ENCODE measurements at places on chromosomes 3 and 15.

DNA sequence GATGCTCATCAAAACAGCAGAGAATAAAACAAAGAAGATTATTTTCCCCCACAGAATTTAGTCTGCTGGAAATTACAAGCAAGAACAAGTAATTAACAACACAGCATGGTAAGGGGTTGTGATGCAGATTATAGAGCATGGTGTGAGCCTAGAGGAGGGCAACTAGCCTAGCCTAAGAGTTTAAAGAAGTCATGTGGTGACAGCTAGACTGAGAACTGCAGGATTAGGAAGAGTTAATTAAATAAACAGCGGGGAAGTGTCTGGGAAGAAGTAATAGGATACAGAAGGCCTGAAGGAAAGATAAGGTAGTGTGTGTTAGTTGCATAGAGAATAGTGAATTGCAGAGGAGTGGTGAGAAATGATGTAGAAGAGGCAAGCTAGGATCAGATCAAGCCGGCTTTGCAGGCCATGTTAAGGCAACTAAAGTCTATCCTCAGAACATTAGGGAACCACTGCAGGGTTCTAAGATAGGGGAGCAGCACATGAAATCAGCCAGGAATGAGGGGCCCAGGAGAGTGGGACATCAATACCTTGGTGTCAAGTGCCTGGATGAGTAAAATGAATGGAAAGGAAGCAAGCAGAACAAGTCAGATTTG is 11.9 kb upstream of the PKM start:
- DNase-seq, result no peak

GRCh38 chr15:29612701-29613100 is 209.6 kb downstream of the TJP1 start:
- DNase-seq, result no peak

- no peak for DNase-seq
Observed at GRCh38 chr3:61893840-61894566, 332.6 kb downstream of the PTPRG start.

DNA sequence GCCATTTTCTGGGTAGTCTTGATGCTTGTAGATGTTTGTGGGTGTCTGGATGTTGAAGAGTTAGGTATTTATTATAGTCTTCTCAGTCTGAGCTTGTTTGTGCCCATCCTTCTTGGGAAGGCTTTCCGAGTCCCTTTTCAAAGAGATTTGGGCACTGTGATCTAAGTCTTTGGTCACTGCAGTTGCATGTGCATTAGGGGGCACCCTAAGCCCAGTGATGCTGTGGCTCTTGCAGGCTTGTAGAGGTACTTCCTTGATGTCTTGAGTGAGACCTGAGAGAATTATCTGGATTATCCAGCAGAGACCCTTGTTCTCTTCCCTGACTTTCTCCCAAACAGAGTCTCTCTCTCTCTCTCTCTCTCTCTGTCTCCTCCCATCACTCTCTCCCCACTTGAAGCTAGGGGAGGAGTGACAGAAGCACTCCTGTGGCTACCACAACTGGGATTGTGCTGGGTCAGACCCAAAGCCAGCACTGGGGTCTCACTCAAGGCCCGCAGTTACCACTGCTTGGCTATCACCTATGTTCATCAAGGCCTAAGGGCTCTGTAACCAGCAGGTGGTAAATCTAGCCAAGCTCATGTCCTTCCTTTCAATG is 68.5 kb downstream of the TMCO5A start:
- DNase-seq, result no peak

GRCh38 chr3:31268868-31269267 is 263.9 kb upstream of the STT3B start:
- no peak for DNase-seq

DNA sequence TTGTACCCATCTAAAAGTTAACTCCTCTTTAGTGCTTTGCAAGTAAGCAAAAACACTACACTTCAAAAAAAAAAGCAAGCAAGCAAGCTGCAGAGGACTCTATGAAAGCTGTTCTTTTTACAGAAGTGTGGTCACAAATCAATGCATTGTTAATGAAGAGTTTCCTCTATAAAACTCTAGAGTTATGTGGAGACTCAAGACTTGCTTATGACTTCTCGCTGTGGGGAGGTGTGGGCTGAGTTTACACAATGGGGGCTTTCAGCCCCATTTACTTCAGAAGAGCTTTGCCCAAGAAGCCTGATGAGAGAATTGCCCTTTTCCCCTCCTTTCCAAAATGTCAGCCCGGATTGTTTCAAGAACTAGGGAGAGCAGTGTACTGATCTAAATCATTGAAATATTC is 144.4 kb downstream of the IGSF11 start:
- DNase-seq, result no peak

DNA sequence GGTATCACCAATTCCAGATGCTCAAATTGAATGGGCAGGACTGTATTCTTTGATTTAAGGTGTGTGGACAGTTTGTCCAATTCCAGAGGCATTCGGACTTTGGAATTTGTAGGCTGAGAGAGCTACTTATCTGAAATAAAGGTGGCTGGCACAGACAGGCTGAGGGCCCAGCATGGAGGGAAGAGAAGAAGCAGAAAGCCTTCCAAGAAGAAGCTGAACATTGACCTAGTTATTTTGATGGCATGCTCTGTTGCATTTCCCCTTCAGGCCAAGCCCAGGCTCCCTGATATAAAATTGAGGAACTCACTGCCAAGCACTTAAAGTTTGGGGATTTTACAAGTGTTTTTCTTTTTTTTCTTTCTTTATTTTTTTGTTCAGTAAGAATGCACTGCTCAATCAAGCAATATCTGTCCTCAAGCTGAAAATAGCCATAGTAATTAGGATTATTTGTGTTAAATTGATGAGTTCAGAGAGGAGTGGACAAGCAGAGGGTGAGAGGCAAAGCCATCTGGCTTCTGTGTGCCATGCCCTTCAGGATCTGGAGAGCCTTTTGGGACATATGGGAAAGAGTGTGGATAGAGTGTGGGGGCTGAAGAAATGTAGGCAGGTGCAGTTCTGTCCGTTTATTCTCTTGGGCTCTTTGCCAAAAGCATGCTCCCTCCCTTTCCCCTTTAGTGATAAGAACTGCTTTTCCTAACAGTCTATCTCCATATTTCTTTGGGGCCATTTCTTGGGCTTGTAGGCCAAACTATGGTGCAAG is 148.9 kb downstream of the OXSM start:
- DNase-seq, result no peak

- DNase-seq, result no peak
Observed at GRCh38 chr3:125615256-125615655, 20.0 kb upstream of the OSBPL11 start.

- DNase-seq, result no peak
Observed at GRCh38 chr15:61537337-61537736, 308.2 kb upstream of the RORA start.

DNA sequence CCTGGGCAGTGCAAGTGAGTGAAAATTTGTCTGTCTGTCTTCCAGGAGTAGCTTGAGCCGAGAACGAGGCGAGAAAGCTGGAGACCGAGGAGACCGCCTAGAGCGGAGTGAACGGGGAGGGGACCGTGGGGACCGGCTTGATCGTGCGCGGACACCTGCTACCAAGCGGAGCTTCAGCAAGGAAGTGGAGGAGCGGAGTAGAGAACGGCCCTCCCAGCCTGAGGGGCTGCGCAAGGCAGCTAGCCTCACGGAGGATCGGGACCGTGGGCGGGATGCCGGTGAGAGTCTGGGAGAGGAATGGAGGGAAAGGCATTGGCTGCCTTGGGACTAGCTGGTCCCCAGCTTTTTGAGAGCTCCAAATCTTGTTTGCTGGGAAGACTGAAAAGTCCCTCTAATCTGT is 10.2 kb upstream of the FAM131A start:
- no peak for DNase-seq

DNA sequence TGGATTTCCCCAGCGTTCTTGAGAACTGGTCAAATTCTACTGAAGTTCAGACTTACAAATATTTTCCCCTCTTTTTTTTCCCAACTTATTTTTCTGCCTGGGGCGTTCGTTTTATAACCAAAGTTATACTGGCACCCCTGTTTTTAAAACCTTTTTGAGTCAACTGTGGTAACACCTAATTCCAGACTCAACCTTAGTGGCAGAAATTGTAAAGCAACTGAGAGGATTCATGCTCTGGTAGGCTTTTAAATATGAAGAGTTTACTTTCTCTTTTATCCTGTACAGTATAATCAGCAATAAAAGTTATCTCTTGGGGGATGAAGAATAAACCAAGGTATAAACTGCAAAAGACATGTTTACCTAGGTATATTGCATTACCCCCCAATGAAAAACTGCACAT is 2.3 kb downstream of the IL5RA start:
- no peak for DNase-seq

GRCh38 chr3:14822670-14823390 is 4.1 kb downstream of the FGD5 start:
- no peak for DNase-seq

GRCh38 chr3:45844616-45845015 is 2.7 kb upstream of the LZTFL1 start:
- DNase-seq, result no peak

- DNase-seq, result no peak
Observed at GRCh38 chr3:73469331-73469730, 155.4 kb downstream of the PDZRN3 start.

- DNase-seq, result no peak
Observed at GRCh38 chr3:175288621-175289020, 429.5 kb downstream of the NAALADL2 start.

GRCh38 chr3:156037356-156037755 is 83.0 kb upstream of the KCNAB1 start:
- no peak for DNase-seq

GRCh38 chr3:129001806-129002572 is 885 bp downstream of the EFCC1 start:
- DNase-seq, result no peak

- no peak for DNase-seq
Observed at GRCh38 chr3:16534640-16535262, 21.3 kb upstream of the RFTN1 start.

- DNase-seq, result no peak
Observed at GRCh38 chr3:126146034-126146433, 34.4 kb downstream of the ALDH1L1 start.

DNA sequence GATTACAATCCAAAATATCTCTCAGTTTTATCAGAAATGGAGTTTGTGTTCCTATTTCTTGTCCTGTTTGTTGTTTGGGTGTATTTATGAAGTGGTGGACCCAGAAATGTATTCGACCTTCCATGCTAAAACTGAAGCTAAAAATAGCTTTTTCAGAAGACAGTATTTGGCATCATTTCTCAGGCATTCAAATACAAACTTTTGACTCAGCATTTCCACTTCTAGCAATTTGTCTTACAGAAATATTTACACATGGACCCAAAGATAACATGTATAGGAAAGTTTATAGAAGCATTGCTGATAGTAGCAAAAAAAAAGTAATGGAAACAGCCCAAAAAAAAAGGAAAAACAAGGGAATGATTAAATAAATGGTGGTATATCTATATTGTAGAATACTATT is 156.3 kb downstream of the HCN4 start:
- no peak for DNase-seq

DNA sequence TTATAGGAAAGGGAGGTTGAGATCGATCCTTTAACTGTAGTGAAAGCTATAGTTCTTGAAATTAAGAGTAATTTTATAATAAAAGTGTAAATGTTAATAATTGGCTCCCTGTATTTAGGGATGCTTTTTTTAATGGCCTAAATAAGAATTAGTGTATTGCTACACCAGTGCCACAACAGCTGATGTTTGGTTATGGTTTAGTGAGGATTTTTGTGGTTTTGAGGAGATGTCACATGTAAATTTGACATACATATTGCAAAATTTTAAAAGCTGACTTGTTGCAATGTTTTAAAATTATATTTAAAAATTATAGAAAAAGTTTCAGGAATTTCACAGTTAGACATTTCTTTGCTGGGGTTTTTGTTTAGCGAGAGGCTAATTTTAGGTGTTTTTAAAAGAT is 3.9 kb downstream of the TSC22D2 start:
- no peak for DNase-seq

DNA sequence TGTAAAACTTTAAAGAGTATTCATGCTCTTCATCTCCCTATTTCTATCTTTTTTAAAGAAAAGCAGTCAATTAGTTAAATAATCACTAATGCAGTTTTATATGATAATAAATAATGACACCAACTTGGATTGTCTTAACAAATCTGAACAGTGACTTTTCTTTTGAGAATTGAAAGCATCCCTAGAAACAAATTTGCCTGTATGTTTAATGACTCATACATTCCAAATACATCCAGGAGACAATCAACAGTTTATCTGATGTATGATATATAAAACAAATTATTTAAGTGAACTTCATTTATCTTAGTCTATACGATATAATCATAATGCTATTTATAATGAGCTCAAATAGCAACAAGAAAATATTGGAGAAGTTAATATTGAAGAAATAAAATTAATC is 78.0 kb downstream of the ALCAM start:
- DNase-seq, result no peak

- no peak for DNase-seq
Observed at GRCh38 chr3:94643400-94643799, 580.5 kb downstream of the NSUN3 start.

DNA sequence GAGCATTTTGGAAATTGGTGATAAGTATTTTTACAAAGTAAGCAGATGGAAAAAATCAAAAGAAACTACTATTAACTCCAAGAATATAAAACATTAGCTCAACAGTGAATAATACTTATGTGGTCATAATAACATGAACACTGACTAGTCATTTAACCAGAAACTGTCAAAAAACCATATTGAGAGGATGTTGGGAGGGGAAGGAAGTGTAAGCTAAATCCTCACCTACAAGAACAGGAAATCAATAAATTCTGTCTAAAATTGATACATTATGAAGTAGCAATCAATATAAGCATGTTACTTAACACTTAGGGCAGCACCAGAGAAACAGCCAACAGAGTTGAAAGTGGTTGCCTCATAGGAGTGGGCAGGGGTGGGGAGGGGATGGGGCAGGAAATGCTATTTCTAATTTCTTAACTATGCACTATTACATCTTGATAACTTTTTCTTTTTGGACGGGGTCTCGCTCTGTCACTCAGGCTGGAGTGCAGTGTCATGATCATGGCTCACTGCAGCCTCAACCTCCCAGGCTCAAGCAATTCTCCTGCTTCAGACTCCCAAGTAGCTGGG is 41.7 kb downstream of the CCR3 start:
- DNase-seq, result no peak

- DNase-seq, result no peak
Observed at GRCh38 chr3:56131974-56132590, 336.2 kb downstream of the ERC2 start.

- DNase-seq, result no peak
Observed at GRCh38 chr15:66187271-66187670, 66.3 kb downstream of the MEGF11 start.

GRCh38 chr3:138817695-138818094 is 17.0 kb downstream of the PIK3CB start:
- no peak for DNase-seq

GRCh38 chr15:64949383-64950186 is 37.9 kb downstream of the ANKDD1A start:
- DNase-seq, result no peak

- DNase-seq, result no peak
Observed at GRCh38 chr15:76840830-76841460, 64.2 kb downstream of the SCAPER start.

DNA sequence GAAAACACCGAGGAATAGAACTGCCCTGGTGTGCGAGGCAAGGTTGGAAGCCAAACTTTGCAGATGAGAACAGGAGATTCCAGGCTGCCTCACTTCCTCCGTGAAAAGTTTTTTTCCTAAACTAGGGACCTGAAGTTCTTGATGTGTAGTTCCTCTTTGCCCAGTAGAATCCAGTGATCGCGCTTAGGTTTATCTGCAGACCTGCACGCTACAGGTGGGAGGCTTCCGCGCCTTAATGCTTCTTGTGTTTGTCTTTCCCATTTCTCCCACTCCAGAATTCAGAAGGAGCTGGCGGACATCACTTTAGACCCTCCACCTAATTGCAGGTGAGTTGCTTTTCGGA is 5.4 kb downstream of the UBE2E1 start:
- no peak for DNase-seq

- no peak for DNase-seq
Observed at GRCh38 chr3:82157952-82158351, 396.5 kb upstream of the GBE1 start.

- DNase-seq, result no peak
Observed at GRCh38 chr3:9791790-9792404, 376 bp downstream of the TADA3 start.
